ENCODE measurements at places on chromosomes 11 and 22. TPM values are rescaled to one million over a fixed set of nuclear protein-coding genes. Genes with fewer than 3 reads are reported as not detected.

The TANGO2 gene
- total RNA-seq = 41.2 TPM

The OLFML1 gene
- not detected for total RNA-seq

The FAM227A gene
- total RNA-seq = 0.36 TPM

The APOA5 gene
- total RNA-seq = not detected

The ZNF215 gene
- total RNA-seq = 0.91 TPM

The F2 gene
- total RNA-seq = not detected

The P4HA3 gene
- not detected for total RNA-seq

The APOBEC3F gene
- total RNA-seq = 41.4 TPM

The RDX gene
- 30.4 TPM for total RNA-seq

The TRIM49 gene
- not detected for total RNA-seq

The TRIM44 gene
- total RNA-seq = 51.4 TPM

The TRAPPC4 gene
- total RNA-seq = 80.5 TPM

The SLC1A2 gene
- not detected for total RNA-seq

The ANGPTL5 gene
- total RNA-seq = not detected

The PRSS23 gene
- 0.17 TPM for total RNA-seq

All from activated naive CD8-positive, alpha-beta T cell treated with anti-CD3 and anti-CD28 coated beads, Interleukin-2, amount 10 ng/mL, durations not matched to agents 7 days and 5 days (primary cell).